Posterior vena cava (tissue), 2 donors: ENCODE measurements at places on chromosomes 1 and 21. TPM values are rescaled to one million over a fixed set of nuclear protein-coding genes. Genes with fewer than 3 reads are reported as not detected.

Gene AMPD1
- not detected for total RNA-seq

Gene BATF3
- total RNA-seq: 20.1 TPM

Gene DIRAS3
- 4.1 TPM for total RNA-seq

Gene ADAMTS4
- 125 TPM for total RNA-seq

Gene PLEKHG5
- 13.0 TPM for total RNA-seq

Gene PACC1
- total RNA-seq: 5.2 TPM

DNA sequence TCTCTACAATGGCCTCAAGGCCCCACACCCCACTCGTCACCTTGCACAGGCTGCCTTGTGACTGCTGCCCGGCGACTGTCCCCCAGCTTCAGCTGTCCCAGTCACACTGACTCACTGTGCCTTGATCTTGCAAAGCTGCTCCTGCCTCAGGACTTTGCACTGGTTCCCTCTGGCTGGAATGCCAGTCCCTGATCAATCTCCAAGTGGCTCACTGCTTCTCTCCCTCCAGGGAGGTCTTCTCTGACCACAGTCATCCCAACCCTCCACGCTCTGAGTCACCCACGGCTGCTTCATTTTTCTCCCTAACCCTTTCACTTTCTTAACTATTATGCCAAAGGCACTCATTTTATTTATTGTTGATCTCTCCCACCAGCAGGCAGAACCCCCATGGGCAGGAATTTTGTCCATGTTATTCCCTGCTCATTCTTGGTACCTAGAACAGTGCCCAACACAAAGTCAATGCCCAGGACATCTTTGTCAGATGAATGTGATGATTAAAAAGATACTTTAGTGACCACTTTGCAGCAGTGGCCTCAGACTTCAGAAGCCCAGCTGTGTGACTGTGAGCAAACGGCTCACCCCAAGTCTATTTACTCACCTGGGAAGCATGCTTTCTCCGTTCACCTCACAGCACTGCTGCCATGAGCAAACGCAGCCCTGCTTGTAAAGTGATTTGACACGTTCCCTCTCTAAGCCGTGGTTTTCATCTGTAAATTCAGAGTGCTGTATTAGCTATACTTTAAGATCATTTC, 53.4 kb downstream of the ZBTB18 start:
- DNase-seq: no peak

DNA sequence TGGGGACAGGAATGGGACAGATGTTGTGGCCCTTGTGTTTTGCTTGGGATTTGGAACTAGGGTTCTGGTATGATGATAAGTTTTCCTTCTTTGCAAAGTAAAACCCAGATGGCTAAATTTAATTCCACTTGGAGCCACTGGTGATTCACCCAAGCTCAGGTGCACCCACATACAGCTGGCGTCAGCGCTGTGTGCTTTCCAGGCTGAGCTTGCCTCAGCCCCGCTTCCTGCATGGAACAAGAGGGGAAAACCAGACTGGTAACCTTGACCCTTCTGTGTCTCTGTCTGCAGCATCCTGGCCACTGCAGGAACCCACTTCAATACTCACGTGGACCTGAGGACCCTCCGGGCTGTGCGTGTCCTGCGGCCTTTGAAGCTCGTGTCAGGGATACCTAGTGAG, 94.2 kb downstream of the CACNA1E start:
- DNase-seq: no peak

GRCh38 chr21:36545776-36546511, 66.0 kb upstream of the CLDN14 start:
- no peak for DNase-seq

GRCh38 chr1:223831755-223832636, 13.8 kb downstream of the TP53BP2 start:
- no peak for DNase-seq

- no peak for DNase-seq
Observed at GRCh38 chr1:198904321-198904720, 265.5 kb downstream of the PTPRC start.

DNA sequence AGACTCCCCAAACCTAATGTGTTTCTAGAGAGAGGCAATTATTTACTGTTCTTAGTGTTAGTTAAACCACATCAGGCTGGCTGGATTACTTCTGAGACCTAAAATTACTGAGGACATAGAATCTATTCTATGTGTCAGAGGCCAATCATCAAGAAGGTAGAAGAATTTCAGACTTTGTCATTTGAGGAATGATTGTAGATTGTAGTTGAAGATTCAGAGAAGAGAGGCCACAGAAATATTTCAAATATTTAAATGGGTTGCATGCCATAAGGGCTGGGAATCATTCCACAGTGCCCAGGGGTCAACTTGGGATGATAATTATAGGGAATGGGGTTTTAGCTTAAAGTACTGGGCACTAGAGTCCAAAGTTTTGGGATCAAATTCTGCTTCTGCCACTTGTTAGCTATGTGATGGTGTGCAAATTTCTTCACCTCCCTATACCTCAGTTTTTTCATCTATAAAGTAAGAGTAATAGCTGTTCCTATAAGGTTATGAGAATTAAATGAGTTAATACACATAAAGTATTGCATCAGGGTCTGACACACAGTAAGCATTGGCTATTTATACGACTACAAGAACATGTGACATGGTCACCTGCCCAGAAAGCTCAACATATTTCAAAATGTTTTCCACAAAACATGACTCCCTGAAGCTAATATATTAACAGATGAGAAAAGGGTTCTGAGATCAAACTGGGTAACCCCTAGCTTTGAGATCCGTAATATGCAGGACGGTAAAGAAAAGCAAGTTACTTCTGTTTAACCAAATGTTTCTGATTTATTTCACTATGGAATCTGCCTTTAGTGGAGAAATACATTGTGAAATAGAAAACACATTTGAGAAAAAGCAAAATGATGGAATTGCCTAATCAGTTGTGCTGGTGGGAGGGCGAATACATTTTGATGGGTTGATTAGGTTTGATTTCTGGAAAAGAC, 69.7 kb upstream of the SPAG17 start:
- no peak for DNase-seq

- DNase-seq: peak; percentile 22
Observed at GRCh38 chr1:24052220-24052619, 59.7 kb downstream of the MYOM3 start.

- DNase-seq: no peak
Observed at GRCh38 chr1:81513796-81514354, 286.9 kb upstream of the ADGRL2 start.
